ENCODE measurements at places on chromosomes 6 and 20.

DNA sequence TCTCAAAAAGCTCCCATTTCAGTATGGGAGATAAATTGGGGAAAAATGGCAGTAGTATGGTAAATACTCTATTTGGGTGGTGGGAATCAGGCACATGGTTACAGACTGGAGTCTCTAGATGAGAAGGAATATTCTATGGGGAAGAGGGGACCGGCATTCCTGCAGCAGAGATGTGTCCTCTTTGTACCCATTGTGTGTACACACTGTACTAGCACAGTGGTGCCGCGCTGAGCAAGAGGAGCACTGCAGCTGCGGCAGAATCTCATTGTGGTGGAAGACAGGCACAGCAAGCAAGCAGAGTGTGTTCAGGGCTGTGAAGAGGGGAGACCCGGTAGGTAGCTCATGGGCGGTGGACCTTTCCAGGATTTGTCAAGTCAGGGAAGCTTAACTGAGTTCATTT, 13.0 kb downstream of the AFDN start:
- peaks cover 15% of the 10 kb centered on the region for H3K4me1 ChIP-seq
- no peak overlapping the region for H3K27ac ChIP-seq
- DNase-seq = no peak

GRCh38 chr6:29651413-29652197, 5.3 kb upstream of the MOG start:
- H3K4me3 ChIP-seq = no peak overlapping the region
- no peaks in the 10 kb centered on the region for H3K36me3 ChIP-seq
- peaks cover 4% of the 10 kb centered on the region for H3K4me1 ChIP-seq
- H3K27me3 ChIP-seq = no peaks in the 10 kb centered on the region

GRCh38 chr6:33686225-33686924, 25.1 kb downstream of the UQCC2 start:
- no peaks in the 10 kb centered on the region for H3K27me3 ChIP-seq
- no peaks in the 10 kb centered on the region for H3K4me1 ChIP-seq
- H3K27ac ChIP-seq = no peak overlapping the region
- H3K4me3 ChIP-seq = no peak overlapping the region
- peak; percentile 35 for DNase-seq

GRCh38 chr6:70547313-70547712, 19.4 kb upstream of the SDHAF4 start:
- DNase-seq = peak; percentile 25
- H3K27ac ChIP-seq = no peak overlapping the region
- no peaks in the 10 kb centered on the region for H3K4me1 ChIP-seq
- no peaks in the 10 kb centered on the region for H3K27me3 ChIP-seq

- no peak for DNase-seq
- no peaks in the 10 kb centered on the region for H3K4me1 ChIP-seq
- no peaks in the 10 kb centered on the region for H3K27me3 ChIP-seq
- H3K36me3 ChIP-seq = peaks cover 11% of the 10 kb centered on the region
- no peak overlapping the region for H3K27ac ChIP-seq
- H3K4me3 ChIP-seq = no peak overlapping the region
Measured at GRCh38 chr6:108039681-108040080, 34.9 kb downstream of the OSTM1 start.

DNA sequence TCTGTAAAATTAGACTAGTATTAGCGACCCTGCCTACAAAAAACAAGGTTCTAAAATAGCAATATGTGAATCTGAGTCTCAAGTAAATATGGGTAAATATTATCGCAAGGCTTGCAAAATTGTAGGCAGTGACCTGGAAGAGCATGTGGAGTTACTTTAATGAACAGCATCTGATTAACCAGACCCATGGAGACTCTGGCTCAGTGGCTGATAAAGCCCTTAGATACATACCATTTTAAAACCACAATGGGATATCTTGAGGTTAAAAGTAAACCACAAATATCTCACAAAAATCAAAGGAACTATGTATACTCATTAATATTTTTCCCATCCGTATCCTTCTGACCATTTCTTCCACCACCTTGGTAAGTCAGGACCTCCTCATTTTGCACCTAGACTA, 187.0 kb downstream of the MTFR2 start:
- H3K27me3 ChIP-seq = no peaks in the 10 kb centered on the region
- no peak for DNase-seq
- H3K36me3 ChIP-seq = no peaks in the 10 kb centered on the region

GRCh38 chr20:59559024-59559817, 45.1 kb upstream of the PHACTR3 start:
- no peak overlapping the region for H3K27ac ChIP-seq
- no peaks in the 10 kb centered on the region for H3K4me1 ChIP-seq
- no peaks in the 10 kb centered on the region for H3K27me3 ChIP-seq
- no peak for DNase-seq

GRCh38 chr6:15250187-15251168, 4.6 kb downstream of the JARID2 start:
- peaks cover 6% of the 10 kb centered on the region for H3K4me1 ChIP-seq
- H3K4me3 ChIP-seq = no peak overlapping the region
- H3K27ac ChIP-seq = peak overlapping the region; percentile 93
- DNase-seq = no peak

GRCh38 chr6:72702421-72702820, 80.6 kb downstream of the KCNQ5 start:
- H3K4me3 ChIP-seq = no peak overlapping the region
- H3K36me3 ChIP-seq = no peaks in the 10 kb centered on the region
- no peak overlapping the region for H3K27ac ChIP-seq
- DNase-seq = no peak
- H3K27me3 ChIP-seq = no peaks in the 10 kb centered on the region
- no peaks in the 10 kb centered on the region for H3K4me1 ChIP-seq

DNA sequence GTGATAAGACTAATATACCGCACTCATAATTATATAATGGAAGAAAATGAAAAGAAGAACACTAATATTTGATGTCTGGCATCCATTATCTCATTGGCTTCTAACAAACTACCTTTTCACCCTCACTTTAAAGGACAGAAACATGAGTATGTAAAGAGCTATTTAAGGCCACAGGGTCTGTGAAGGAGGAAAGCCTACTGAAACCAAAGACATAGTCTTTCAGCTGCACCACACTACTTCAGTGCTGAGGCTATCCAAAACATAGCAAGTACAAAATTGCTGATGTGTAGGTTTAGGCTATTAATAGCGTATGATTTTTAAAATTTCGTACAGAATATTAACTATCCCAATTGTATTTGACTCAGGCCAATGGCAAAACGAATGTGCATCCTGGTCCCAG, 38.2 kb upstream of the SLC2A12 start:
- H3K27ac ChIP-seq = no peak overlapping the region
- no peaks in the 10 kb centered on the region for H3K27me3 ChIP-seq
- no peak overlapping the region for H3K4me3 ChIP-seq

GRCh38 chr6:113172531-113172966, 684.6 kb upstream of the MARCKS start:
- peak; percentile 69 for DNase-seq
- H3K4me1 ChIP-seq = no peaks in the 10 kb centered on the region
- H3K4me3 ChIP-seq = no peak overlapping the region
- H3K27me3 ChIP-seq = no peaks in the 10 kb centered on the region
- H3K36me3 ChIP-seq = no peaks in the 10 kb centered on the region

GRCh38 chr20:5977223-5977622, 26.8 kb downstream of the MCM8 start:
- no peak overlapping the region for H3K27ac ChIP-seq
- no peaks in the 10 kb centered on the region for H3K4me1 ChIP-seq
- DNase-seq = no peak
- peaks cover 4% of the 10 kb centered on the region for H3K36me3 ChIP-seq
- H3K4me3 ChIP-seq = no peak overlapping the region
